SK-N-DZ (cell line): ENCODE measurements at places on chromosomes 3 and 15.

DNA sequence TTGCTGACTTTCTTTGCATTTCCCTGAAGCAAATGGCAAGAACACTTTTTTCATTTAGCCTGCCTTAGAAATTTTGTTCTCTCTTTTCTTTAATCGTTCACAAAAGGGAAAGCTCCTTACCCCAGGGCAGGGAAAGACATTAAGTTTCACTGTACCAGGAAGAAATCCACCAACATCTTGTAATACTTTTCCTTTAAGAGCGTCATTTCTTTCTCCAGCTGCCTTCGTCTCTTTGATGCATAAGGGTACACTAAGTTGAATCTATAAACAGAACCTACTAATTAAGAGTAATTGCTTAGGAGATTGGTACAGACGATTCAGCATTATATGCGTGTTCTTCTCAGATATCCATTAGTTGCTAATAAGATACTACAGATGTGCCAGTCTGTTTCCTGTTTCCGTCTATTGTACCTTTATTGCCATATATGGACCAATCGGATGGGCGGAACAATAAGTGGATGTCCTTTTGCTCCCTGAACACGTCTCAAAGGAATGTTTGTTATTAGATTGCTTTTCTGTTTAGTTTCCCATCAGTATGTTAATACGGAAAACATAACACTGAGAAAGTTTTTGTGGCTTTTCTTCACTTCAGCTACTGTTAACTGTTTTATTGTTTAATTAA lies 276.7 kb upstream of the RARB start:
- DNase-seq: peak; percentile 18

- peak; percentile 14 for DNase-seq
Observed at GRCh38 chr3:55405436-55405835, 81.7 kb downstream of the WNT5A start.

DNA sequence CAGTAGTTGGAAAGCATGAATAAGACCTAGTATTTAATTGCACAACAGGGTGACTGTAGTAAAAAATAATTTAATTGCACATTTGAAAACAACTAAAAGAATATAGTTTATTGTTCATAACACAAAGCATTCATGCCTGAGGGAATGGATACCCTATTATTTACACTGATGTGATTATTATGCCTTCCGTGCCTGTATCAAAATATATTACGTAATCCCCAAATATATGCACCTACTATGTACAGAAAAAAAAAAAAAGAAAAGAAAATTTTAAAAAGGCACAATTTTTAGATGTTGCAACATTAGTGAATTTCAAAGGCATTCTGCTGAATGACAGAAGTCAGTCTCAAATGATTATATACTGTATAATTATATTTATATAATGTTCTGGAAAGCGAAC lies 647.2 kb upstream of the BCHE start:
- DNase-seq: no peak

GRCh38 chr15:90362936-90363212 lies 10.8 kb downstream of the ZNF774 start:
- no peak for DNase-seq

DNA sequence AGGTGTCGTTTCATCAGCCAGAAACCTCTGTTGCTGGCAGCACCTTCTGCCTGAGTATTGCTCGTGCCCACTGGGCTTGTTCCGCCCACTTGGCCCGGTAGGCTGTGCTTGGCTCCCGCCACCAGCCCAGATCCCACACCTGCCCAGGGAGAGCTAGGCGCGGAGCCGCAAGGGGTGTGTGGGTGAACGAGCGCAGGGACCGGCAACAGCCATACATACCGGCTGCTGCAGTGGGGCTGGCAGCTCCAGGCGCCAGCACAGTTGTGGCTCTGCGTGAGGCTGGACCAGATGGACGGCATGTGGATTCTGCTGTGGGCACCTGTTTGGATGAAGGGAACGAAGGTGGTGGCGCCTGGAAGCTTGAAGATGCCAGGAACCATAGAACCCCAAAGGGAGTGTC lies 331.5 kb upstream of the MCTP2 start:
- DNase-seq: no peak

DNA sequence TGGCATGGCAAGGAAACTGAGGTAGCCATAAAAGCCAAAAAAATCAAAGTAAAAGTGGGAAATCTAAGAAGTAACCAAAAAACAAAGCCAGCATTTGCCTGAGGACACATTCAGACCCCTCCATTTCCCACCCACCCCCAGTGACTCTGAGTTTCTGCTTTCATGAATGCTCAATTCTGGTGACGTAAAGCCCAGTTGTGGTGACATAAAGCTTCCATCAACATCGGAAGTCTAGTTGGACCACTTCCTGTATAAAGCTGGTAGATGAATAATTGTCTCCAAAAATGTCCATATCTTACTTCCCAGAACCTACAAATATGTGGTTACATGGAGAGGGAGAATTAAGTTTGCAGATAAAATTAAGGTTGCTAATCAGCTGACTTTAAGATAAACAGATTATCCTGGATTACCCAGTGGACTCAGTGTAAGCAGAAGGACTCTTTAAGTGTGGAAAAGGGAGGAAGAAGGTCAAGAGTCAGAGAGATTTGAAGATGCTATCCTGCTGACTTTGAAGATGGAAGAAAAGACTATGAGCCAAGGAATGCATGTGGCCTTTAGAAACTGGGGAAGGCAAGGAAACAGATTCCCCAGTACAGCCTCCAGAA lies 62.0 kb upstream of the ST3GAL6 start:
- no peak for DNase-seq
